ENCODE measurements at places on chromosomes 4 and X. TPM values are rescaled to one million over a fixed set of nuclear protein-coding genes. Genes with fewer than 3 reads are reported as not detected.

Gene CCDC120
- total RNA-seq = 2.8 TPM

Gene GAGE12F
- total RNA-seq = 1.1 TPM

Gene SOWAHD
- 1.3 TPM for total RNA-seq

Gene EREG
- total RNA-seq = 0.18 TPM

- H3K4me1 ChIP-seq = no peaks in the 10 kb centered on the region
- H3K36me3 ChIP-seq = no peaks in the 10 kb centered on the region
- H3K4me3 ChIP-seq = no peak overlapping the region
- no peak overlapping the region for H3K27ac ChIP-seq
- no peaks in the 10 kb centered on the region for H3K27me3 ChIP-seq
Measured at GRCh38 chr4:126375462-126376054, 1060.8 kb downstream of the FAT4 start.

GRCh38 chr4:5916229-5916628, 23.3 kb upstream of the CRMP1 start:
- no peak for DNase-seq
- no peaks in the 10 kb centered on the region for H3K36me3 ChIP-seq
- no peaks in the 10 kb centered on the region for H3K4me1 ChIP-seq
- no peak overlapping the region for H3K27ac ChIP-seq
- no peak overlapping the region for H3K4me3 ChIP-seq

DNA sequence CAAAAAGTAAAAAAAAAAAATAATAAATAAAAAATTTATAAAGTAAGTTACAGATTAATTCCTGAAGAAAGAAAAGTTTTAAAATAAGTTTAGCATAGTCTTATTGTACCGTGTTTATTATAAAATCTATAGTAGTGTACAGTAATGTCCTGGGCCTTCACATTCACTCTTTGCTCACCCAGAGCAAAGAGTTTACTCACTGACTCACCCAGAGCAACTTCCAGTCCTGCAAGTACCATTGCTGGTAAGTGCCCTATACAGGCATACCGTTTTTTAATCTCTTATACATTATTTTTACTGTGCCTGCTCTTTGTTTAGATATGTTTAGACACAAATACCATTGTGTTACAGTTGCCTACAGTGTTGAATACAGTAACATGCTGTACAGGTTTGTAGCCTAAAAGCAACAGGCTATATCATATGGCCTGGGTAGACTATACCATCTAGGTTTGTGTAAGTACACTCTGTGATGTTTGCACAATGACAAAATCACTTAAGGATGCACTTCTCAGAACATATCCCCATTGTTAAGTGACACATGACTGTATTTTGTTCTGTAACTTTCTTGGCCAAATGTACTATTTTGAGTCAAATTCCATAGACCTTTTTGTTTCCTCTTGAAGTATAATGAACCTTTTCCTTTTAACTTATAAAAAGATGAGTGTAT, 199.0 kb upstream of the NUDT6 start:
- no peak overlapping the region for H3K27ac ChIP-seq
- H3K4me1 ChIP-seq = peaks cover 3% of the 10 kb centered on the region
- DNase-seq = no peak
- H3K4me3 ChIP-seq = no peak overlapping the region
- no peaks in the 10 kb centered on the region for H3K27me3 ChIP-seq

DNA sequence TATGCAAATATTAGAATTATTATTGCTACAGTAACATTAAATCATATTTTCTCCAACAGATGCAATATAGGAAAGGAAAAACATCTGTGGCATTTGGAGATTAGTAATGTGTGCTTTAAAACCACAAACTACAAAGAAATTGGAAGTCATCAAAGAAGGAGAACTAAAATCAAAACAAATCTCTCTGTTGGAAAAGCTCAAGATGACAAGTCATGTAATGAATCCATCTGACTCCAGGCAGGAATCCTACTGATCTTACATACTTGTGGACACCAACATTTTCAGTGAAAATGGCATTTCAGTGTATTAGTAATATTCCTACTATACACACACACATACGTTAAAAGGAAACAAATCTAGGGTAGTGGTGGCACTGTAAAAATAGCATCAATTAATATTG, 98.2 kb downstream of the SLC39A8 start:
- H3K36me3 ChIP-seq = no peaks in the 10 kb centered on the region
- no peak for DNase-seq
- no peaks in the 10 kb centered on the region for H3K4me1 ChIP-seq
- no peaks in the 10 kb centered on the region for H3K27me3 ChIP-seq

- DNase-seq = no peak
- H3K27ac ChIP-seq = no peak overlapping the region
- H3K27me3 ChIP-seq = no peaks in the 10 kb centered on the region
- H3K4me1 ChIP-seq = no peaks in the 10 kb centered on the region
- H3K36me3 ChIP-seq = no peaks in the 10 kb centered on the region
Measured at GRCh38 chr4:165909947-165910346, 36.9 kb downstream of the TLL1 start.

DNA sequence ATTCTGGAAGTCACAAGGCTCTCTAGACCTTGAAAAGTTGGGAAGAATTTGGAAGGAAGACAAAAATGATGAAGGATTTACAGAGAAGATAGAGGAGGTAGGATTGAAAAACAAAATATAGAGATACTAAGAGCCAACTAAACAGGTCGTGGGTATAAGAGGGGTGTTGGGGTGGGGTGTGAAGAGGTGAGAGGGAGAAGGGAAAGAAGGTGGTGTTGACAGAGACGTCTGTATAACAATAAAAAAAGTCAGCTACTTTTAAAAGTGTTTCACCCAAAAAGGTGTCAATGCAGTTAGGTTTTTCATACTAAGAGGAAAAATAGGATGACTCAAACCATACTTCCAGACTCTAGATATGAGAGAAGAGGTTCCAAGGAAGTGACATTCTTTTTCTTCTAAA, 33.0 kb upstream of the MAP3K15 start:
- H3K27ac ChIP-seq = no peak overlapping the region
- no peak for DNase-seq
- no peaks in the 10 kb centered on the region for H3K27me3 ChIP-seq
- no peak overlapping the region for H3K4me3 ChIP-seq

All from adrenal gland (tissue), 19 donors.